ENCODE measurements at places on chromosomes 13 and 19.

- DNase-seq, result no peak
Measured at GRCh38 chr13:112928020-112928971, 40.7 kb upstream of the MCF2L start.

DNA sequence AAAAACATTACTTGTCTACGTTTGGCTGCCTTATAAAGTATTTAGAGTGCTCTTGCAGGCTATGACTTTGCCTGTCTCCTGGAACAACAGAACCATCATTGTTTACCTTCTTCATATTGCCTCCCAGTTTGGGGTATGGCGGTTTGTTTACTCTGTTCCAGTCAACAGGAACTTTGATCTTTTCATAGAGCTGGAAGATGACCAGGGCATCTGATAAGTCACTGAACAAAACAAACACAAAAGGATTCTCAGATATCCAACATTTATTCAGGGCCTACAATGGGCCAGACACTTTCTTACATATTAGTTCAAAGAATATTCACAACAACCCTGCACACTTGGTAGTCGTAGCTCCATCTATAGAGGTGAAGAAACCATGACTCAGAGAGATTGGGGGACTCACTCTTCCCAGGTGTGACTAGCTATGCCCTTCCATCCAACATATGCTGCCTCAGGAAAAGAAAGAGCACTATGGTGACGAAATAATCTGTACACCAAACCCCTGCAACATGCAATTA is 38.4 kb upstream of the CPB2 start:
- no peak for DNase-seq

- no peak for DNase-seq
Measured at GRCh38 chr13:90230311-90230710, 1117.2 kb upstream of the MIR17HG start.

DNA sequence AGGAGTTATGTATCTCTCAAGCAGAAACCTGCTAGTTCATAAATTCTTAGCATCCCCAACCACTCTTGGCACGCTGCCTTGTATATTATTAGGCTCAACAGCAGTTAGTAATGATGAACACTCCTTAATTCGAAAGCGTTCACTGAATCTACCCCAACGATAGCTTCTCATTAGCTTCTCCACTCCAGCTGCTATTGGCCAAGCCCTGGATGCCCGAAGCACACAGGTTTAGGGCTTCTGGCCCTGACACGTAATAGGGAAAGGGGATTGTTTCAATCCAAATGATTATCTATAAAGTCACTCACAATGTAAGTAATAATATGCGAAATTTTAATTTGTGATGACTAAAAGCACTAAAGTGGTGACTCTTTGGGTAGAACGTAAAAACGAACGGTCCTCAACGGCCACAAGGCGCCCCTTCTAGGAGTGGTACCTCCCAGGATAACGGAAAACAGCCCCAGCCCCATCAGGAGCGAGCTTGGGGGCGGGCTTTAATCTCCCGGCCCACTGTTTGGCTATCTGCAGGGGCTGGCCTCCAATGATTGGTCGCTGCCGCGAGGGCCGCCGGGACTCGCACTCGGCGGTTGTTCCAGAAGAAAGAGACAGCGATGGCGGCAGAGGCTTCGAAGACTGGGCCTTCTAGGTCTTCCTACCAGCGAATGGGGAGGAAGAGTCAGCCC is at the start of gene RNF17:
Gene RNF17, plus strand, starts transcription at position 574 of the 680 bp plus-strand sequence. Its CDS starts 35 bp downstream, at position 609.
- no peak for DNase-seq

- DNase-seq, result no peak
Measured at GRCh38 chr19:11321191-11322126, 18.0 kb downstream of the RAB3D start.

DNA sequence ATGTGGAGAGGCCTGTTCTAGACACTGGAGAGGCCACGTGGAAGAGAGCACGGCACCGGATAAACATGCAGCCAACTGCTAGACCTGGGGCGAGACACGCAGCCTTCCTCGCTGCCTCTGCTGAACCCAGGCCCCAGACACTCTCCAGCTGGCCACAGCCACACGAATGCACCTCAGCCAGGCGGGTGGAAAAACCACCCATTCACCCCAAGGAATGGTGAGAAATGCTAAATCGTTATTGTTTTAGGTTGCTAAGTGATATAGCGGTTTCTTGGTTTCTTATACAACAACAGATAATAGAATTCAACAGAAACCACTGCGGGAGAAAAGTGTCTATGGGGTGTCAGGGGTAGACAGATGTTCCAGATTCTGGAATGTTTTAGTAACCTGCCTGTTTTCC is 52.5 kb downstream of the STK24 start:
- no peak for DNase-seq

- no peak for DNase-seq
Measured at GRCh38 chr13:43243711-43244110, 220.3 kb downstream of the DNAJC15 start.

GRCh38 chr13:112521073-112521685 is 66.8 kb downstream of the TUBGCP3 start:
- DNase-seq, result no peak

GRCh38 chr13:71090990-71091389 is 776.0 kb downstream of the DACH1 start:
- no peak for DNase-seq

- no peak for DNase-seq
Measured at GRCh38 chr13:56501750-56502149, 639.0 kb upstream of the PRR20A start.

GRCh38 chr19:2236064-2236313 is 140 bp downstream of the PLEKHJ1 start:
- no peak for DNase-seq

GRCh38 chr13:106558527-106558926 is 9.4 kb downstream of the ARGLU1 start:
- DNase-seq, result no peak

DNA sequence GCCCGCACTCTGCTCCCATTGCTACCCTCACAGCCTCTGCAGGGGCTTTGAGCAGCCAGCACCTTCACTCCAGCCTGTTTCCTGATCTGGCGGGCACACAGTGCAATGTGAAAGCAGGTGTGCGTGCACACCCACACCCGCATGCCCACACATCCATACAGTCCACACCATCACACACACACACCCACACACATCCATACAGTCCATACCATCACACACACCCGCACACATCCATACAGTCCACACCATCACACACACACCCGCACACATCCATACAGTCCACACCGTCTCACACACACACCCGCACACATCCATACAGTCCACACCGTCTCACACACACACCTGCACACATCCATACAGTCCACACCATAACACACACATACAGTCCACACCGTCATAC is 28.0 kb downstream of the PIAS4 start:
- DNase-seq, result no peak

DNA sequence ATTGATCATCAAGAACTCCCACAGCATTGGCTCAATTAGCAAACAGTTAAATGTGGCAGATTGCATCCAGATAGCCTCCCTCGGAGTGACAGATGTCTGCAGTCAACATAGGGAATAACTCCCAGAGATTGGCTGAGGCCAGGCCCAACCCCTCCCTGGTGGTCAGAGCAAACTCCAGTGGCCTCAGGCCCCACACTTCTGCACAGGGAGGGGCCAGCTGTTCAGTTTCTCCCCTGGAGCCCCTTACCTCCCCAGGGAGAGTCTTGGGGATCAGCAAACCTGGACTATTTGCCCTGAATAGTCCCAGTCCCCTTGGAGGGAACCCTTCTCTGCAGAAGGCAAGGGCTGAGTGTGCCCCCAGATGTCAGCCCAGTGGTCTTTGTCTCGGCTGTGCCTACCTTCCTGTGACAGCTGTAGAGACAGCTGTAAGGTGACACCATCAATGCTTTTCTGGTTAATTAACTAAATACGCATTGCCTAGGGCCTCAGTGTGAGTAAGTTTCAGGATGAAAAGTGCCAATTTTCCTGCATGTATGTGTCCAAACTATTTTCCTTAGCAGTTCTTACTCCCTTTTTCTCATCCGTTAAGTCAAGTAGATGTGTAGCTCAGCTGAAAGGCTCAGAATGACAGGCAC is 102.7 kb upstream of the UQCRFS1 start:
- no peak for DNase-seq

DNA sequence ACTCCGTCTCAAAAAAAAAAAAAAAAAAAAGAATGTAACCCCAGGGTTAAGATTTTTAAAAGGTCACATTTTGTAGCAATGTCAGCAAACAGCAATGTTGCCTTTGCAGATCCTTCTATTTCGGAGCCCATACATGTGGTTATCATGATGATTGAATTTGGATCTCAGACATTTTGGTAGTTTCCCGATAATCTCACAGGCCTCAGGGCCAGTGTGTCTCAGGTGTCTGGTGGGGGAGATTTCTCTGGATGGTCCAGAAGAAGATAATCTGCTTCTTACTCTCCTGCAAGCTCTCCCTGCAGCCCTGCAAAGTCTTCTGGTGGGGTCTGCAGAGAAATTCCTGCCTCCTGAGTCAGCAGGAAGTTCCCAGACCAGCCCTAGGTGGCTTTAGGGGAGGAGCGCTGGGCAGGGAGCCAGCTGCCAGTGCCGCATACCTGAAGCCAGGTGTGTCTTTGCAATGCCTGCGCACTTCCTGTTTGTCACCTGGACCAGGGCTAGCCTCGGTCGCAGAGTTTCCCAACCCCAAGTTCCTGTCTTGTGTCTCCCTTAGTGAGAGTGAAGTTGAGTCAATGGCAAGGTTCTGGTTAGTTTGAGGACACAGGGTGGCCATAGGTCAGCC is 1.4 kb downstream of the SH2D3A start:
- no peak for DNase-seq

DNA sequence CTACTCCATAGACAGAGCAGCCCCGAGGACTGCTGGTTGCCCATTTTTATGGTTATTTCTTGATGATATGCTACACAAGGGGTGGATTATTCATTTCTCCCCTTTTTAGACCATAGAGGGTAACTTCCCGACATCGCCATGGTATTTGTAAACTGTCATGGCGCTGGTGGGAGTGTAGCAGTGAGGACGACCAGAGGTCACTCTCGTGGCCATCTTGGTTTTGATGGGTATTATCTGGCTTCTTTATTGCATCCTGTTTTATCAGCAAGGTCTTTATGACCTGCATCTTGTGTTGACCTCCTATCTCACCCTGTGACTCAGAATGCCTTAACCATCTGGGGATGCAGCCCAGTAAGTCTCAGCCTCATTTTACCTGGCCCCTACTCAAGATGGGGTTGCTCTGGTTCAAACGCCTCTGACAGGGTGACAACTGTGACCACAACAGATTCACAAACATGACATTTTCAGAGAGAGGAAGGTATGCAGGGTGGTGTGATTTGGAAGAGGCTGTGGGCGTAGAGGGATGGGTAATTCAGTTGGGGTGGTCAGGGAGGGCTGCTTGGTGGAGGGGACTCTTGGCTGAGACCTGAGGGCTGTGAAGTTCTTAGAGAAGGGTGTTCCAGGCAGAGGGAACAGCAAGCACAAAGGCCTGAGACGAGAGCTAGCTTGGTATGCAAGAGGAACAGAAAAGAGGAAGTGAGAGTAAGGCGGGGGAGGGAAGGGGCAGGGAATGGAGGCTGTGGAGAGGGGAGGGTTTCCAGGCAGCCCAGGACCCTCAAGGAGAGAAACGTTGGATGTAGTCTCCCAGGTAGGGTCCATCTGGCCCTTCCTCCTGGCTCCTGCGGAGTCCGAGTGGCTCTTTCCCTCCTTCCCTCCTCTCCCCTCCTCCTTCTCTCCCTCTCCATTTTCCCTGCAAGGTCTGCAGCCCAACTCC is 23.5 kb downstream of the FAM187B start:
- DNase-seq, result peak; percentile 32

DNA sequence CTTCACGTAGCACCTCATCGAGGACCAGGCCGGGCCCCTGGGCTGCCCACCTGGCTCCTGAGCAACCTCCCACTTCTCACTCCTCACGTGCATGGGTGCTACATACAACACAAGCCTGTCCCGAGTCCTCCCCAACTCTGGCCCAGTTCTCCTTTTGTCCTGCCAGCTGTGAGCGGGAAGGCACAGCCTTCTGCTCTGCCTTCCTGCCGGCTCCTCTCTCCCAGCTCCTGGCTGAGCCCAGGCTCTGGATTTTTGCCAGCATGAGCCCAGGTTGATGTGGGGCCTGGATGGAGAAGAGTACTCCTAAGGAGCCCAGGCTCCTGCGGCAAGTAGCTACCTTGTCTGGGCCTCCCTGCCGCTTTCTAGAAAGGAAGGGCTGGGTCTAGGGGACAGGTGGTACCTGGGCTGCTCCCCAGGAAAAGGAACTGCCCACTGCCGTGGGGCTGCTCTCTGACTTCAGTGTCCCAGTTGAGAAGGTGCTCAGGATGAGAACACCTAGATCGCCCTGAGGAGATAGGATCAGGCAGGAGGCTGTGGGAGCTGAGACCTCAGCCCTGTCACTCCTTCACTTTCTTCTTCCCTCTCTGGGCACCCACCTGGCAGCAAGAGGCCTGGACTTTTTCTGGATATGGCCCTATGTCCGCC is 23.6 kb downstream of the LYL1 start:
- no peak for DNase-seq

GRCh38 chr13:87998081-87998480 is 326.9 kb downstream of the SLITRK5 start:
- DNase-seq, result no peak

- no peak for DNase-seq
Measured at GRCh38 chr19:47726467-47726866, 13.2 kb downstream of the EHD2 start.

- no peak for DNase-seq
Measured at GRCh38 chr19:47445937-47446402, 25.7 kb downstream of the SLC8A2 start.

GRCh38 chr13:75391432-75392100 is 90.4 kb downstream of the TBC1D4 start:
- no peak for DNase-seq

GRCh38 chr19:29833614-29834261 is 21.9 kb downstream of the CCNE1 start:
- DNase-seq, result no peak

DNA sequence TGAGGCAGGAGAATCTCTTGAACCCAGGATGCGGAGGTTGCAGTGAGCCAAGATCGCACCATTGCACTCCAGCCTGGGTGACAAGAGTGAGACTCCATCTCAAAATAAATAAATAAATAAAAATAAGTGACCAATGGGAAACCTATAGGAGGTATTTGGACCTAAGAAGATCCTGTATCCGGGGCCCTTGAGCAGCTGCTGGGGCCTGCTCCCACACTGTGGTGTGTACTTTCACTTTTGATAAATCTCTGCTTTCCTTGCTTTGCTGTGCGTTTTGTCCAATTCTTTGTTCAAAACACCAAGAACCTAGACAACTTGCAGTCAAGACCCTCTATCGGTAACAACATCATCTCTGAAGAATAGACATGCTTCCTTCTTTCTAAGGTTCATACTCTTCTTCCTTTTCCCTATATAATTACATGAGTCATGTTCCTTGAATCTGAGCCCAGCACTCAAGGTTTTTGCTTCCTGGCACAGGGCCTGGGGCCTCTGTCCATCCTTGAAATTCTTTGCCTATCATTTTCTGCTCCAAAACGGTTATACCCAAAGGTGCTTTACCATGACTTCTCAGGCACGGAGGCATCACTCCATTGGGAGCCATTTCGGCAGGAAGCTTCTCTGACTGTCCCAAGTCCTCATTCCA is 14.2 kb upstream of the PNMA8C start:
- DNase-seq, result no peak
